ENCODE measurements at places on chromosomes 6 and 20.
A peak's percentile ranks its signal among the peaks of the same experiment; 100 is the strongest.

- no peak for DNase-seq
Observed at GRCh38 chr20:24403406-24403805, 66.0 kb upstream of the SYNDIG1 start.

GRCh38 chr6:41715795-41716515 is 19.5 kb downstream of the TFEB start:
- no peak for DNase-seq

- DNase-seq, result no peak
Observed at GRCh38 chr6:111952821-111953540, 79.7 kb upstream of the FYN start.

DNA sequence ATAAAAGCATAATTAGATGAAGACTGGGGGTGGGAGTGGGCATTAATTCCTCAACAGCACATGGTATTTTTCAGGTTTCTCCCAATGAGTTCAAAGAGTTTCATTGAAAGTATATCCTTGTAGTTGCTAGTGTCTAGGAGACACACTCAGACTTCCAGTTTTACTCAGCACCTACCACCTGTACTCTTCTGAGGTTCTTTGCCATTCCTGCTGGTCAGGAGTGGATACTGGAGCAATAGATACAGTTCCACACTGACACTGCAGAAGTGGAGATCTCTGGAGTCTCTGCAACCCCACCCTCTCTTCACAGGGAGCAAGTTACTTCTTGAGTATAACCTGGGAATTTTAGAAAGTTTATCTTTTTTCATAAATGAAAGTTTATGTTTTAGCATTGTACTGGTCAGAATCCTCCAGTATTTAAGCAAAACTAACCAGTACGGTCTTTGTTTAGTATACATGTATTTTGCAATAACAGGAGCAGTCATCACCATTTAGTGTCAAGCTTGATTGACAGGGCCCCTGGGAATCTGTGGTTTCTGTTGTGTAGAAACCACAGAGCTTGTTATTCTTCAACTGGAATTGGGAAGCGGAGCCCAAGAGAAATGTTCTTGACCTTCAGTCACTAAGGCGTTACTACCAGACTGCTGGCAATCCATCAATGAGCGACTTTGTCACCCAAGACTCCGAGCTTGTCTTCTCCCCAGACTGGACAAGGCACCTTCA is 148.1 kb downstream of the ZDHHC14 start:
- no peak for DNase-seq

GRCh38 chr20:20666359-20666758 is 46.1 kb downstream of the RALGAPA2 start:
- DNase-seq, result no peak

GRCh38 chr6:28383235-28384142 is 16.1 kb downstream of the ZSCAN12 start:
- peak; percentile 37 for DNase-seq

DNA sequence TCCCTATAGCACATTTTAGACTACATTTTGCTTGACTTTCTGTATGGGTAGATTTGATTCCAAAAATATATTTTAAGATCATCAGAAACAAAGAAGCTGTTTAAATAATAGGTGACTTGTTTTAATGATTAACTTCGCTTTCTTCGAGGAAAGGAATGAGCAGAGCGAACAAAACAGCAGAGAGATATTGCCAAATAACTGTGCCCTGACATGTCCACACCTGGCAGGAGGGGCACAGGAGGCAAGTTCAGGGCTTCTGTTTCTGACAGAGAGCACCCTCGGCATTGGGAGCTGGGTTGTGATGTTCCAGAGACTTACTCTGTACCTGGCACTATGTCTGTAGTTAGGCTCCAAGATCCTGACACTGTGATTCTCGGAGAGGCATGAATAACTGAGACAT is 155.7 kb upstream of the SASH1 start:
- DNase-seq, result no peak

GRCh38 chr6:45946352-45946751 is 69.3 kb downstream of the CLIC5 start:
- DNase-seq, result no peak

DNA sequence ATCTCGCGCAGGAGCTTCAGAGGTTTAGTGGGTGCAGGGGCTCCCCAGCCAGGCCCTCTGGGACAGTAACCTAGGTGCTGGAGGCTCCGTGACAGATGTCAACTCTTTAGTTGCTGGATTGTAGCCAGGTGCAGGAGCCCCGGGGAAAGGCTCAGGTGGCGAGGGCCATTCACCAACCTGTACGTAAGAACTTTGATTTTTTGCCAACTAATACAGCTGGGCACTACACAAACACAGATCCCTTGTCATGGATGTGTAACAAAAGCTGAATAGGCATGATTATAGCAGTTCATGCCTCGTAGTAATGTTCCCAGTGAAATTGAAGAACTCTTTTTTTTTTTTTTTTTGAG is 82.6 kb downstream of the CDC5L start:
- no peak for DNase-seq

DNA sequence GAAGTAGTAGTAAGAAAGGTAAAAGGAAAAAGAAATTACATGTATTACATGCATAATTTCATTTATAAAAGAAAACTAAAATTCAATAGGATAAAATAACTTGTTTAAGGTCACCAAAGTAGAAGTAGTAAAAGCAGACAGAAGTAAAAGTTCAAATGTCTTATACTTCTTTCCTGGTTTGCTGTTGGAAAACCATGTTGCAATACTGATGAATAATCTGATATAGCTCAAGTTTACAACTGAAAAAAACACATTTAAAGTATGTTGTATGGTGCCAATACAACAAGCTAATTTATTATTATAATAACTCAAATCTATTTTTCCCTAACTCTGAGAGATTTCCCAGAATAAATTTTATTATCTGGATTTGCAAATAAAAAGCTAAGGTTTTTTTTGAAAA is 78.3 kb downstream of the PHIP start:
- DNase-seq, result no peak

DNA sequence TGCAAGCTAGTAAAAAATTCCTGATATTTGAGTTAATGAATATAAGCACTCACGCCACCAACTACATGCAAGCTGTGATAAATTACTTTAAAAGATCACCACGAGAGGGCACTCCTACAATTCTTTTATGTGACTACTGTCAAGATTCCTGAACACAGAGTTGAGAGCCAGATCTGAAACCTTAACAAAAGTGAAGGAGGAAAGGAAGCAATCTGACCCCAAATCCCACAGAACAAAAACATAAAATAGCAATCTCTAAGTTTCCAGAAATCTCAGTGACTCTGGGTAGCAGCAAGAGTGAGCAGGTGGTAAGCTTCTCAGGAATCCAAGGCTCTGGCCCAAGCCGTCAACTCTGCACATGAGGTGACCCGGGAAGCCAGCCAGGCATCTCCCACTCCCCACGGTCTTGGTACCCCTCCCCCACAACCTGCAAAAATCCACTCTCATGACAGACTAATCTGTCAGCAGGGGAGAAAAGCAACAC is 55.1 kb downstream of the STAU1 start:
- DNase-seq, result peak; percentile 32

- DNase-seq, result no peak
Observed at GRCh38 chr20:11212272-11212671, 538.5 kb upstream of the JAG1 start.

DNA sequence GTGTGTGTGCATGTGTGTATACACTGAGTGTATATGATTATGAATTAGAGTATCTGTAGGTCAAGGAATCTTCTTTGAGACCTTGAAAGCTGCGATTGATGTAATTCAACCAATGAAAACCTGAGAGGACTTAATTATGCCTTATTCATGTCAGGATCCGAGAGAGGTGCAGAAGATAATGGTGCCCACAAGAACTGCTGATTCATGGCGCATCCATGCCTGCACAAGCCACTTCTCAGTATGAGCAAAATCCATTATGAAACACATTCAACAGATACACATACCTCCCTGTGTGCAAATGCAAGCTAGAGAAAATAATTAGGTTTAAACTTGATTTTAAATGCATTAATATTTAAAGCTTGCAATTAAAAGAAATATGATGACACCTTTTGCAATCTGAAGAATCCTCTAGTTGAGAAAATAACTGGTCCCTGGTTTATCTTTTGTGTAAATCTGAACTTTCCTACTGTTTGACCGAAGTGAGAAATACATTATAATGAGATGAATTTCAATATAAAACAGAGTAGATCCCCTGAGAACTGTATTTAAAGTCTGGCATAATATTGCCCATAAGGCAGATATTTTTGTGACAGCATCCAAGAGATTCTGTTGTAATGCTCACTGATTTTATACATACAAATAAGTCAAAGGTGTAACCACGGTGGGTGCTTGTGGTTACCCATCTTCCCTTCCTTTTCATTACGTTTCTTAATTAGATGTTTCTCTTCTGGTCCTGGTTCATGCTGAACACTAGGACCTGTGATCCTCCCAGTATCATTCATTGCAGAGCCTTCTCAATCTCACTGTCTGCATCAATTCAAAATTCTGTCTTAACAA is 45.6 kb downstream of the LY86 start:
- DNase-seq, result no peak

DNA sequence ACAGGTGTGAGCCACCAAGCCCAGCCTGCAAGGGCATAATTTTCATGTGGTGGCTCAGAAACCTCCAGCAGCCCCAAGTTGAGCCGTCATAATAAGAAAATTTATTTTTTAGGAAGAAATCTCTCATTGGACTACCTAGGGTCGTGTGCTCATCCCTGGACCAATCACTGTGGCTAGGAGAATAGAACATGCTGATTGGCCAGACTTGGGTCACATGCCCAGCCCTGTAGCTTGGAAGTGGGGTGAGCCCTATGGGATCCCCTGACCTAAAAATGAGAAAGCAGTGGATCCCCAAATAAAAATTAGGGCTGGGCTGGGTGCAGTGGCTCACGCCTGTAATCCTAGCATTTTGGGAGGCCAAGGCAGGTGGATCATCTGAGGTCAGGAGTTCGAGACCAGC is 155.3 kb downstream of the ZNF217 start:
- no peak for DNase-seq

DNA sequence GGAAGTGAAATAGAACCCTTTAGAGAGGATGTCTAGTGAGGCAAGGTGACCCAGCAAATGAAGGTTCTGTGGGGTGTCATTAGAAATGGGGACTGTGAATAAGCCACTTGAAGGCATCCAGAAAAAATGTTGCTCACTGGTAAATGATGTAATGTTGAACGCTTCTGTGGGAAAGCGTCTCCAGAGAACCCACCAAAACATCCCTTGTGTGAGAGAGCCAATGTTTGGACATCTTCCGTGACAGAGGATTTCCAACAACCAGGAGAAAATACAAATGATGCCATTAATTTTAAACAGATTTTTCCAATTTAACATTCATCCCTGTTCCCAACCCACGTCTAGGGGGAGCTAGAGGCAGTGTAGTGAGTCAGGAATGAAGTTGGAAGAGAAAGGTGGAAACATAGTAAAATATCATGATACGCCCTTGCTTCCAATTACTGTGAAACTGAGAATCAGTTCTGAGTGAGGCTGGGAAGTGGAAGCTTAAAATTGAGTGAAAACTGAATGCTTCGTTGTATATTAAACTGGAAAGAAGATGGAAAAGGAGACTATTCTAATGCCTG is 584.2 kb downstream of the CD109 start:
- no peak for DNase-seq

DNA sequence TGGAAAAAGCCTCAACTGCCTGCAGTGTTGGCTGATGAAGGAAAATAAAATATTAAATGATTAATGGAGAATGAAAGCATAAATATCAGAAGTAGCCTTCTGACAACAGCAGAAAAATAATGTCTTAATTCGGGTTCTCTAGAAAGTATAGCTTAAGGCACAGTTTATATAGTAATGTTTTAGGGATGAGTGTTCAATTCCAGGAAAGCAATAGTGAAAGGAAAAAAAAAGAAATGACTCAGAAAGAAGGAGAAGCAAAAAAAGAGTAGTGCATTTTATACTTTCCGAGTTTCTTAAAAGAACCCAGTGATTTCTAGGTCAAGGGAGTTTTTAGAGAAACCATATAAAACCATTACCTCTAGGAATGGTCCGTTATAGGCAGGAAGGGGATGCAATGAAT is 137.3 kb downstream of the HTR1B start:
- no peak for DNase-seq

DNA sequence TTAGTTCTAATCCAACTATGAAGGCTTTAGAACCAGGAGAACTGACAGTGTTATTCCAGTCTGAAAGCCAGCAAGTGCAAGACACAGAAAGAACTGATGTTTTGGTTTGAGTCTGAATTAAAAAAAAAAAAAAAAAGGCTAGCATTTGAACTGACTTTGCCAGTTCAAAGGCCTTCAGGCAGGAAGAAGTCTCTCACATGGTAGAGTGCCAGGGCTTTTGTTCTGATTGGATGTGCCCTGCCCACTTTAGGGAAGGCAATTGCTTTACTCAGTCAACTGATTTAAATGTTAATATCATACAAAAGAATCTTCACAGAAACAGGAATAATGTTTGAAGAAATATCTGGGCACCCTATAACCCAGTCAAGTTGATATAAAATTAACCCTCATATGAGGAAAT is 212.2 kb downstream of the HIVEP2 start:
- peak; percentile 19 for DNase-seq

- no peak for DNase-seq
Observed at GRCh38 chr6:136149311-136149710, 100.8 kb downstream of the MTFR2 start.

DNA sequence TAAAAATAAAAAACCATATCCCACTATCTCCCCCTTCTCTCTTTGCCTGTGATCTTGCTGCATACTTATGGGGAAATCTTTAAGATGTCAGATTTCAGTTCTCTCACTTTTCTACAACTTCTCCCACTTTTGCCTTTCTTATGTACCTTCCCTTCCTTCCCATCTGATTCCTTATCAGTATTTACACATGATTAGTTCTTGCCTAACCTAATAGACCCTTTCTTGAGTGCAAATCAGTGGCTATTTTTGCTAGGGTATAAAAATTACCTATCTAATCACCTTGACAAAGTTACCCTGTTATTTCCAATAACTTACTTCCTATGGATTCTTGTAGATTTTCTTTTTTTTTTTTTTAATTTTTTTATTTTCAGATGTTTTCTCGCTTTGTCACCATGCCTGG is 75.7 kb downstream of the PTPRA start:
- DNase-seq, result no peak

GRCh38 chr6:89894169-89894568 is at the start of gene GJA10:
Gene GJA10, plus strand, starts transcription at chr6:89894469. Its CDS starts 0 bp downstream, at chr6:89894469.
- DNase-seq, result no peak

GRCh38 chr6:150751296-150751695 is 114.2 kb upstream of the MTHFD1L start:
- no peak for DNase-seq
